ENCODE measurements at places on chromosomes 2 and 18. TPM values are rescaled to one million over a fixed set of nuclear protein-coding genes. Genes with fewer than 3 reads are reported as not detected.

Gene NTSR2
- not detected for polyA plus RNA-seq

Gene ARHGAP15
- 3.2 TPM for polyA plus RNA-seq

DNA sequence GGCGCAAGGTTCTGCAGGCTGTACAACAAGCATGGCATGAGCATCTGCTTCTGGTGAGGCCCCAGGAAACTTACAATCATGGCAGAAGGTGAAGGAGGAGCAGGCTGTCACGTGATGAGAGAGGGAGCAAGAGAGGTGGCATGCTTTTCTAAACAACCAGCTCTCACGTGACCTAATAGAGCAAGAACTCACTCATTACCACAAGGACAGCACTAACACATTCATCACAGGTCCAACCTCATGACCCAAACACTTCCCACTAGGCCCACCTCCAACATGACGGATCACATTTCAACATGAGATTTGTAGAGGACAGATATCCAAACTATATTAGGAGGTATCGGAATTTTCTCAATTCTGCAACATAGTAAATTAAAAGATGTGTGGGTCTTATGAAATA lies 108.8 kb upstream of the DLX2 start:
- DNase-seq: no peak

- DNase-seq: no peak
Observed at GRCh38 chr18:77068321-77069312, 64.0 kb downstream of the MBP start.

GRCh38 chr18:10928772-10929373 lies 220.5 kb downstream of the PIEZO2 start:
- no peak for DNase-seq

GRCh38 chr2:191899410-191899809 lies 52.5 kb upstream of the CAVIN2 start:
- no peak for DNase-seq

All from renal cortex interstitium (tissue), 15 donors.